Naive thymus-derived CD8-positive, alpha-beta T cell (primary cell): ENCODE measurements at places on chromosomes 3 and 15.

GRCh38 chr15:61079529-61079928 is 149.6 kb downstream of the RORA start:
- no peak overlapping the region for H3K27ac ChIP-seq
- H3K27me3 ChIP-seq: peaks cover 16% of the 10 kb centered on the region
- DNase-seq: no peak
- no peak overlapping the region for H3K4me3 ChIP-seq
- H3K36me3 ChIP-seq: no peaks in the 10 kb centered on the region
- no peaks in the 10 kb centered on the region for H3K4me1 ChIP-seq

DNA sequence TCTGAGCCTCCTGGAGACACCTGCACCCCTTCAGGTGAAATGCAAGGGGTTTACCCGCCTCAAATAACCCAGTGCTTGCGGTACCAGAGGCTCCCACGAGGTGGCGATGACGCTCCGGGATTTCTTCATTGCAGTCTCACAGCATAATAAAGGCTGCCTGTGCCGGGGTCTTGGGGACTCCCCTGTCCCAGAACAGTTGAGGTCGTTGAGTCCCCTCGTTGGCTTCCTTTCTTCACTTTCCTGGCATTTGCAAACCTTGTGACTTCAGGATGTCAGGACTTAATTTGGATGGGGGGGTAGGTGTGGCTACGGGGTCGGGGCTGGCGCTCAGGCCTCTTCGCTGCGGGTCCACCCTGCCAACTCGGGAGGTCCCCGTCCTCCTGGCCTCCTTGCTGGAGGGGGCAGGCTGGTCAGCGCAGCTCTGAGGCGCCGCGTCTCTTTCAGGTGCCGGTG is 1.3 kb downstream of the GNAT1 start:
- peak overlapping the region; percentile 55 for H3K4me3 ChIP-seq
- H3K36me3 ChIP-seq: no peaks in the 10 kb centered on the region
- H3K27ac ChIP-seq: peak overlapping the region; percentile 67
- peak; percentile 86 for DNase-seq

- no peaks in the 10 kb centered on the region for H3K27me3 ChIP-seq
- H3K27ac ChIP-seq: peak overlapping the region; percentile 98
- peaks cover 10% of the 10 kb centered on the region for H3K36me3 ChIP-seq
- H3K4me1 ChIP-seq: peaks cover 58% of the 10 kb centered on the region
These were observed 1.5 kb downstream of the LMLN start for GRCh38 chr3:197961582-197961945.

GRCh38 chr3:74288761-74289160 is 325.7 kb downstream of the CNTN3 start:
- H3K36me3 ChIP-seq: no peaks in the 10 kb centered on the region
- H3K4me1 ChIP-seq: no peaks in the 10 kb centered on the region
- no peak overlapping the region for H3K4me3 ChIP-seq
- DNase-seq: no peak
- H3K27ac ChIP-seq: no peak overlapping the region

DNA sequence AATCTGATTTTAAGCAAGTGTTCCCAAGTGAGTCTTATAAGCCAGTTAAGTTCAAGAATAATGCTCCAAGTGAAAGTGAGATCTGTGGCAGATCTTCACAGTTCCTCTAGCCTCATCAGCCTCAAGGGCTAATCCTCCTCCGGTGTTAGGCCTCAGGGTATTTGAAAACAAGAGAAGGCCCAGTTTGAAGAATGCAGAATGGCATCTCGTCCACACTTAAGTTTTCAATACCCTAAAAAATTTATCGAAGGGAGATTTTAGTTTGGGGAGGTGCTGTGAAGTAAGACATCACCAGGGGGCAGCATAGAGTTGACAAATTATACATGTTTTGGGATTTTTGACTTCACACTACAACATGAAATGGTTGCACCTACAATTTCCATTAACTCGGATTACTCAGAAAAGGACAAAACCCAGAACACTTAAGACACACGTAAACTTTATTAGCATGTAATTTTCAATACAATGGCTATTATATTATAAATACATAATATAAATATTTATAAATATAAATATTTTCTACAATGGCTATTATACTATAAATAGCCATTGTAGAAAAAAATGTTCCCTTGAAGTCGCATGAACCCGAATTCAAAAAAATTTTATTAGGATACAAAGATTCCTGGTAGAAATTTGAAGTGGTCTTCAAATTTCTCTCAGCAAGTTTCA is 2.3 kb upstream of the TMEM266 start:
- H3K27me3 ChIP-seq: peaks cover 32% of the 10 kb centered on the region
- H3K4me3 ChIP-seq: peak overlapping the region; percentile 48
- H3K4me1 ChIP-seq: peaks cover 7% of the 10 kb centered on the region

DNA sequence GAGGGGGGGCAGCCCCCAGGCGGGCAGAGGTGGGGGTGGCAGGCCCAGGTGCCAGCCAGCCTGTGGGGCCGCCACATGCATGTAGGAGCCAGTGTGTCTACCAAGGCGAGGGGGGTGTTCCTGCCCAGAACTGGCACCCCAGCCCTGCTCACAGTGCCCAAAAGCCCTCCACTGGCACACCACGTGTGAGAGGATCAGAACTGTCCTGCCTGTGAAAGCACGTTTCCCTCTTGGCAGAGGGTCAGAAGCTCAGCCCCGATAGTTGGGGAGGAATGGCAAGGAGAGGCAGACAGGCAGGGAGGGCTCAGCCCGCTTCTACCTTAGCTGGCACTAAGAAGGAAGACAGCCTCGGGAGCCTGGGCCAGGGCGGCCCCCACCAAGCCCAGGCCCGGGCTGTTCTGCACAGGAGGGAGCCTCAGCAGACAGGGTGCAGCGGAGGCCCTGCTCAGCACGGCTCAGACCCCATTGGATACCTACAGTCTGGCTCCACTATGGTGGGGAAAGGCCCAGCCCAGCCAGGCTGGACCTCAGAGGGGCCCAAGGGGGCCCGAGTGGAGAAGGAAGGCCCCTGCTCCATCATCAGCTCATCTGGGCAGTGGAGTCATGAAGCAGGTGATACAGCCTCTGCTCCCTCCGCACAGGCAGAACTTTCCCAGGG is 84.8 kb upstream of the LINGO1 start:
- peaks cover 12% of the 10 kb centered on the region for H3K27me3 ChIP-seq
- H3K36me3 ChIP-seq: no peaks in the 10 kb centered on the region
- H3K4me3 ChIP-seq: no peak overlapping the region

DNA sequence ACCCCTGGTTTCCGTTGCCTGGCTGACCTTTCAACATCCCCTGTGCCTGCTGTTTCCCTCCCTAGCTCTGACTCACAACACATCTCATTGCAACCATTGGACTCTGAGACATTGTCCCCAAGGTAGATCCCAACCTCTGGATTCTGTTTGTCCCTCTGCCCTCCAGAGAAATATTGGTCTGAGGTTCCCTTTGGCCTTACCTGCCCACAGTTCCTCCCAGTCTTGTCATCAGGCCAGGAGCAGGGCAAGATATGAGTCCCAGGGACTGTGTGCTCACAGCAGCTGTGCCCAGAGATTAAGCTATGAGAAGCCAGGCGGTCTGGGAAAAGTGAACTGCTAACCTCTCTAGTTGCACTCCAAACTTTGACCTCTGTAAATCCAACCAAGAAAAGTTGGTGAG is 168.2 kb upstream of the NR2F2 start:
- no peaks in the 10 kb centered on the region for H3K36me3 ChIP-seq
- H3K4me3 ChIP-seq: no peak overlapping the region
- H3K4me1 ChIP-seq: no peaks in the 10 kb centered on the region
- H3K27ac ChIP-seq: no peak overlapping the region
- H3K27me3 ChIP-seq: peaks cover 43% of the 10 kb centered on the region
- no peak for DNase-seq

GRCh38 chr3:186784820-186785494 is 1.6 kb downstream of the EIF4A2 start:
- H3K4me3 ChIP-seq: peak overlapping the region; percentile 100
- H3K4me1 ChIP-seq: peaks cover 35% of the 10 kb centered on the region
- H3K27me3 ChIP-seq: no peaks in the 10 kb centered on the region

DNA sequence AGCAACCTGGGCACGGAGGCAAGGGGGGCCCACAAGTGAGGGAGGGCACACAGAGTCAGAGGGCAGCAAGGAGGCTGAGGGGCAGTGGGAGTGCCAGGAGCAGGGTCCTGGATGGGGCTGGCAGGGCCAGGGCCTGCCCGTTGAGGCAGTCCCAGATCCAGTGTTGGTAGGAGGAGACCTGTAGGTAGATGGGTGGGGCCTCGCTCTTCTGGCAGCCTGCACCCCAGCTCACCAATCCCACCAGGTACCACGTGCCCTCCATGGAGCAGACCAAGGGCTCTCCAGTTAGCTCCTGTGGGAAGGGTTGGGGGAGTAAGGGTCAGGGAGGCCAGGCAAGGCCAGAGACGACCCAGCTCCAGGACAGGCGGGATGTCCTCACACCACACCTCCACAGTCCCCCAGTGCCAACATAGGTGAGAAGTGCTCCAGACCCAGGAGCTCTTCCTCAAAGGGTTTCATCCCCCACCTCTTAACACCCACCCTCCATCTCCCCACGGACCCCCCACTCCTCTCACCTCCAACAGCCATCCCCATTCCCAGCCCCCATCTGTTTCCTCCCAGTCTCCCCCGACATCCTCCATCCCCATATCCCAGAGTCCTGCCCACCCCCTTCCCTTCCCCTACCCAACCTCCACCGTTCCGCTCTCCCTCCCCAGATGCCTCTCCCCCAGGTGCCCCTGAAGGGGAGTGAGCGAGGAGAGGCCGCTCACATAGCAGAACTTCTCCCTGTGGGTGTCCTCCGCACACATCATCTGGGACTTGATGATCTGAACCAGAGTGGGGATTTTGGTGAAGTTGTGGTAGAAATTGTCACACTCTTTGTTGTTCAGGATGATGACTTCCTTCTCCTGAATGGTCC is 5.2 kb downstream of the PRSS50 start:
- no peak overlapping the region for H3K4me3 ChIP-seq
- no peaks in the 10 kb centered on the region for H3K36me3 ChIP-seq
- H3K4me1 ChIP-seq: no peaks in the 10 kb centered on the region
- no peak overlapping the region for H3K27ac ChIP-seq
- no peak for DNase-seq

- no peak overlapping the region for H3K4me3 ChIP-seq
- no peak overlapping the region for H3K27ac ChIP-seq
- H3K4me1 ChIP-seq: no peaks in the 10 kb centered on the region
These were observed 23.2 kb upstream of the LCTL start for GRCh38 chr15:66588971-66589370.

DNA sequence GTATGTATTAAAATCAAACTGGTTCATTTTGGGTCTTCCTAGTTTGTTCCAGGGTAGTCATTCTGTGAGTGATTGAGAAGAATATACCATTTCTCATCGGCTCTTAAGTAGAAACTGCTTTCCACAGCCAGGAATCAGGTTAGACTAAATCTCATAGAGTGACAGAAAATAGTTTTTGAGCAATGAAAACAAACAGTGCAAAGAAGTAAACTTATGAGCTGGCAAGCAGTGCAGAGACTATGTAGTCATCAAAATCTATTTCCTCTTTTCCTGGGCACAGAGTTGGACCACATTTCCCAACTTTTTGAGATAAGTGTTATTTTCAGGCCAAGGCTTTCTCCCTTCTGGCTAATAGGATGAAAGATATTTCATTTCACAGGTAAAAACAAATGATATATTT is 66.5 kb downstream of the UBE3A start:
- peaks cover 91% of the 10 kb centered on the region for H3K36me3 ChIP-seq
- H3K27me3 ChIP-seq: no peaks in the 10 kb centered on the region
- H3K4me3 ChIP-seq: no peak overlapping the region
- H3K27ac ChIP-seq: no peak overlapping the region

GRCh38 chr3:98657457-98657856 is 64.0 kb upstream of the CPOX start:
- H3K36me3 ChIP-seq: no peaks in the 10 kb centered on the region
- no peak overlapping the region for H3K27ac ChIP-seq
- peaks cover 5% of the 10 kb centered on the region for H3K4me1 ChIP-seq
- H3K4me3 ChIP-seq: peak overlapping the region; percentile 36
- peak; percentile 20 for DNase-seq

- no peak for DNase-seq
- peaks cover 1% of the 10 kb centered on the region for H3K4me1 ChIP-seq
- no peak overlapping the region for H3K4me3 ChIP-seq
- no peak overlapping the region for H3K27ac ChIP-seq
- H3K27me3 ChIP-seq: peaks cover 1% of the 10 kb centered on the region
These were observed 1.1 kb upstream of the MYH15 start for GRCh38 chr3:108511490-108511889.

GRCh38 chr15:51737522-51738305 is at the start of gene LYSMD2:
TSS of gene LYSMD2 (minus strand) at chr15:51737655. CDS start at chr15:51737622, 33 bp downstream.
- H3K27ac ChIP-seq: peak within 1 kb of the TSS; percentile 93
- peaks cover 53% of the 10 kb centered on the region for H3K4me1 ChIP-seq
- H3K27me3 ChIP-seq: no peaks in the 10 kb centered on the region
- H3K4me3 ChIP-seq: peak within 1 kb of the TSS; percentile 93
- no peaks in the 10 kb centered on the region for H3K36me3 ChIP-seq
- DNase-seq: peak; percentile 84
